Stomach (tissue), 19 donors: ENCODE measurements at places on chromosomes 6 and 20. TPM values are rescaled to one million over a fixed set of nuclear protein-coding genes. Genes with fewer than 3 reads are reported as not detected.

FGD2 gene
- total RNA-seq, result 7.1 TPM

PRSS35 gene
- total RNA-seq, result not detected

SLC35F1 gene
- under 0.01 TPM for total RNA-seq

SNAP25 gene
- 5.1 TPM for total RNA-seq

PNPLA1 gene
- total RNA-seq, result not detected

SNX3 gene
- total RNA-seq, result 46.1 TPM

FERMT1 gene
- 0.45 TPM for total RNA-seq

EPB41L1 gene
- total RNA-seq, result 189 TPM

PBOV1 gene
- not detected for total RNA-seq

LY6G6D gene
- total RNA-seq, result not detected

EGFL8 gene
- total RNA-seq, result 51.8 TPM

ERVFRD-1 gene
- total RNA-seq, result not detected

- no peaks in the 10 kb centered on the region for H3K27me3 ChIP-seq
- H3K4me3 ChIP-seq, result no peak overlapping the region
- DNase-seq, result no peak
- no peaks in the 10 kb centered on the region for H3K36me3 ChIP-seq
- H3K4me1 ChIP-seq, result no peaks in the 10 kb centered on the region
- no peak overlapping the region for H3K27ac ChIP-seq
Measured at GRCh38 chr20:11076434-11077105, 402.8 kb upstream of the JAG1 start.

- no peak overlapping the region for H3K4me3 ChIP-seq
- no peak for DNase-seq
- H3K4me1 ChIP-seq, result no peaks in the 10 kb centered on the region
- H3K36me3 ChIP-seq, result no peaks in the 10 kb centered on the region
- H3K27me3 ChIP-seq, result no peaks in the 10 kb centered on the region
Measured at GRCh38 chr20:47440857-47441773, 60.6 kb upstream of the NCOA3 start.

GRCh38 chr20:31473331-31474096 is 1.4 kb downstream of the DEFB124 start:
- H3K4me1 ChIP-seq, result peaks cover 10% of the 10 kb centered on the region
- H3K27me3 ChIP-seq, result peaks cover 20% of the 10 kb centered on the region
- H3K4me3 ChIP-seq, result no peak overlapping the region
- H3K36me3 ChIP-seq, result no peaks in the 10 kb centered on the region
- DNase-seq, result no peak

- peaks cover 61% of the 10 kb centered on the region for H3K36me3 ChIP-seq
- no peaks in the 10 kb centered on the region for H3K27me3 ChIP-seq
- H3K4me3 ChIP-seq, result no peak overlapping the region
Measured at GRCh38 chr20:49104365-49104648, 58.2 kb downstream of the CSE1L start.

GRCh38 chr6:91482498-91482897 is 895.6 kb upstream of the MAP3K7 start:
- H3K27me3 ChIP-seq, result no peaks in the 10 kb centered on the region
- no peak overlapping the region for H3K27ac ChIP-seq
- no peaks in the 10 kb centered on the region for H3K4me1 ChIP-seq
- H3K36me3 ChIP-seq, result no peaks in the 10 kb centered on the region

DNA sequence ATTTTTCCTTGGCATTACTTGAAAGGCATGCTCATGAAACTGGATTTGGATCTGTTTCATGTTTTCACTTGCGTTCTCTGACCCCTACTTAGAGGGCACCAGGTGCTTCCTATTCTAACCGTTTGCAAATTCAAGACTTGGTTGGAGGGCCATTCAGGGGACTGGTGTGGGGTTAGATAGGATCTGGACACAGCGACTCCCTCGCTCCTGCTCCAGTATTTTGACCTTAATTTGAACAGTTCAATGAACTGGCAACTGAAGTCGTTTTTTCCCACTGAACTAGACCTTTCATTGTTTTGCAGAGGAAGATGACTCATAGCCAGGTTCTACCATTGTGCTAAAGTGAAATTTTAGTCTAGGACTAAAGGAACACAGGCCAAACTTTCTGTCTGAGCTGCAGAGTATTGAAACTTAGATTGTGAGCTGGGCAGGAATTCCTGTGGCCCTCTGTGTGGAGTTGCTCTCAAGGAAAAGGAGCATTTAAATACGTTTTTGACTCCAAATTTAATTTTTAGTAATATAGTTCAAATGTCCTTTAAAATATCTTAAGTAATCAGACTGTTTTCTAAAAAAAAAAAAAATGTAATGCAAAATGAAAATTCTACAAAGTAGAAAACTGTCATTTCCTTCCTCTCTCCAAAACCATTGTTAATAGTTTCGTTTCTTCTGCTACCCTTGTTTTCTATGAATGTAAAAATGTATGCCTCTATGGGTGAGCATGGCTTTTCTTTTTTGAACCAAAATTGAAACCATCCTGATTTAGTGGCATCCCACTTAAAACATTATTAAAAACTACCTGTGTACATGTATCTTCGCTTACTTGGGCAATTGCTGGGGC is 64.8 kb downstream of the UTRN start:
- H3K4me1 ChIP-seq, result peaks cover 35% of the 10 kb centered on the region
- H3K36me3 ChIP-seq, result no peaks in the 10 kb centered on the region
- DNase-seq, result no peak
- no peaks in the 10 kb centered on the region for H3K27me3 ChIP-seq

- no peak for DNase-seq
- H3K36me3 ChIP-seq, result no peaks in the 10 kb centered on the region
- H3K4me3 ChIP-seq, result no peak overlapping the region
- H3K27me3 ChIP-seq, result no peaks in the 10 kb centered on the region
- peaks cover 5% of the 10 kb centered on the region for H3K4me1 ChIP-seq
- no peak overlapping the region for H3K27ac ChIP-seq
Measured at GRCh38 chr6:134495203-134495889, 177.4 kb upstream of the SGK1 start.

DNA sequence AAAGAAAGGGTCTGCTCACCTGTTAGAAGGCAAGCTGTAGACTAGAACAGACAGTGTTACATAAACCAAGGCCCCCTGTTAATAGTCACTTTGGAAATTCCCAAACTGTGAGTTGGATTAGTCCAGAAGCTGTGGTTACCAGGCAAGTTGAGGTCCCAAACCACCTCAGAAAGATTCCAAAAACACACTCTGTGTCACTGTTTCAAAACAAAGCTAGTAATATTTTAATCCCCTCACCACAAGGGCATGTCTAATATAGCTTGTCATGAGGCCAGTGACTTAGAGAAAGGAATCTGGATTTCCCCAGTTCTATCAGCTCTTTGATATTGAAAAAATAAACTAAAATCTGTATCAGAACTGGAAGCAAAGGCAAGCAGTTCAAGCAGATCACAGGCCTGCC is 244.6 kb downstream of the HAO1 start:
- no peak overlapping the region for H3K27ac ChIP-seq
- no peak overlapping the region for H3K4me3 ChIP-seq
- no peaks in the 10 kb centered on the region for H3K27me3 ChIP-seq
- no peak for DNase-seq
- H3K36me3 ChIP-seq, result no peaks in the 10 kb centered on the region

GRCh38 chr6:3751730-3752530 is 417 bp upstream of the PXDC1 start:
- H3K4me1 ChIP-seq, result peaks cover 49% of the 10 kb centered on the region
- peak overlapping the region; percentile 81 for H3K4me3 ChIP-seq
- DNase-seq, result peak; percentile 96
- H3K36me3 ChIP-seq, result no peaks in the 10 kb centered on the region
- H3K27me3 ChIP-seq, result peaks cover 22% of the 10 kb centered on the region

DNA sequence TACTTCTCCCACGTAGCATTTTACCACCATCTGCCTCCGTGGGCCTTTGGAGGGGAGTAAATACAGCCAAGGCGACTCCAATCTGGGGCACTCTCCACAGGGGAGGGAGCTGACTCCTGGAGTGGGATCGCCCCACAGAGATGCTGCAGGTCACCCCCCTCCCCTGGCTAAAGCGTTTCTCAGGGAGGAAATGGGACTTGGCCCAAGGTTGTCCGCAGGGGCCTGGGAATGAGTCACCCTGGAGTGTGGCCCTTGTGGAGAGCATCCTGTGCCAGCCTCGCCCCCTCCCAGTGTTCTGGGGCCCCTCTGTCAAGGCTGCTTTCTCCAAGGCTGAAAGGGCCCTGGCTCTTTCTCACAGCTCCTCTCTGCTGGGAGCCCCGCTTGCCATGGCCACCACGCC is 84.5 kb upstream of the QKI start:
- no peaks in the 10 kb centered on the region for H3K36me3 ChIP-seq
- peaks cover under 1% of the 10 kb centered on the region for H3K4me1 ChIP-seq
- no peak for DNase-seq
- H3K4me3 ChIP-seq, result no peak overlapping the region

GRCh38 chr20:40313730-40314129 is 375.3 kb downstream of the MAFB start:
- no peak overlapping the region for H3K4me3 ChIP-seq
- H3K27me3 ChIP-seq, result no peaks in the 10 kb centered on the region
- no peaks in the 10 kb centered on the region for H3K36me3 ChIP-seq
- H3K4me1 ChIP-seq, result no peaks in the 10 kb centered on the region
- no peak overlapping the region for H3K27ac ChIP-seq

- peak; percentile 1 for DNase-seq
- H3K36me3 ChIP-seq, result no peaks in the 10 kb centered on the region
- peaks cover 4% of the 10 kb centered on the region for H3K4me1 ChIP-seq
- H3K27me3 ChIP-seq, result no peaks in the 10 kb centered on the region
Measured at GRCh38 chr6:43740321-43740960, 29.6 kb upstream of the VEGFA start.

- DNase-seq, result no peak
- H3K36me3 ChIP-seq, result no peaks in the 10 kb centered on the region
- H3K4me3 ChIP-seq, result no peak overlapping the region
Measured at GRCh38 chr6:124234801-124235200, 431.1 kb downstream of the NKAIN2 start.

DNA sequence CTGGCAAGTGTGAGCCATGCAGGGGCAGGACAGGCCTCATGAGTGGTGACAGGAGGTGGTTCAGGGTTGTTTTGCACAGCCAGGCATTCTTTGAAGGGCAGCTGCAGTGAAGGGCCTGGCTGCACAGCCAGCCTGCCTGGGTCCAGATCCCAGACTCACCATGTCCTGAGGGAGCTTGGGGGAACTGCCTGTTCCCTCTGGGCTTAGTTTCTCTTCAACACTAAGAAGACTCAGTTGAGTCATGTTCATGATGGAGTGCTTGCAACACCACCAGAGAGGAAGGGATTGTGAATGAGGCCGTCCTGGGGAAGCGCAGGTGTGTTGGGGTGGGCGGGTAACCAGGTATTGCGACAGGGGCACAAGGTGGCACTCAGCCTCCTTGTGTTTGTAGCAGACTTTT is 102.4 kb downstream of the CDH26 start:
- no peak overlapping the region for H3K4me3 ChIP-seq
- no peak for DNase-seq
- peaks cover 4% of the 10 kb centered on the region for H3K4me1 ChIP-seq
- no peaks in the 10 kb centered on the region for H3K27me3 ChIP-seq
- no peak overlapping the region for H3K27ac ChIP-seq

DNA sequence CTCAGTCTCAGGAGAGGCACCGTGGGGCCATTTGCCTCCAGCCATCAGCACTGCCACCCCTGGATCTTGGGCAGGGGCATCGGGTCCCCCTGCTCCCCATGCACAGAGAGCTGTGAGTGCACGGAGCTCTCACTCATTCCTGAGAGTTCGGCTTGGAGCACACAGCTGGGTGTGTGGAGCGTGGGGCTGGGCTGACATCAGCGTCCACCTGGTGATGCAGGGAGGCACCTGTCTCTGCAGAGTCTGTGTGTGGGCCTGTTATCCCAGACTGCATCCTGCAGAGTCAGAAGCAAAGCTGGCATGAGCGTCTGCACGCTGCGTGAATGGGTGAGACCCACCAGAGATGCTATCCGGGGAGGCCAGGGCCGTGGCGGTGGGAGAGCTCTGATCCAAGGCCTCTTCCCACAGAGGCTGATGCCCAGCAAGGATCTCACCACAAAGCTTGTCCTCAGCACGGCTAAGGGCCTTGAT is 248.8 kb upstream of the AFDN start:
- no peak for DNase-seq
- H3K27me3 ChIP-seq, result no peaks in the 10 kb centered on the region
- no peaks in the 10 kb centered on the region for H3K36me3 ChIP-seq
- H3K4me1 ChIP-seq, result peaks cover 6% of the 10 kb centered on the region
- H3K4me3 ChIP-seq, result no peak overlapping the region
- H3K27ac ChIP-seq, result no peak overlapping the region

- peak within 1 kb of the TSS; percentile 78 for H3K4me3 ChIP-seq
- no peaks in the 10 kb centered on the region for H3K27me3 ChIP-seq
- H3K4me1 ChIP-seq, result peaks cover 22% of the 10 kb centered on the region
- peak within 1 kb of the TSS; percentile 97 for H3K27ac ChIP-seq
- no peaks in the 10 kb centered on the region for H3K36me3 ChIP-seq
Measured at GRCh38 chr6:169724494-169725124, at the start of gene PHF10. PHF10 (minus strand) TSS chr6:169724500; CDS start chr6:169723931, 569 bp downstream.

DNA sequence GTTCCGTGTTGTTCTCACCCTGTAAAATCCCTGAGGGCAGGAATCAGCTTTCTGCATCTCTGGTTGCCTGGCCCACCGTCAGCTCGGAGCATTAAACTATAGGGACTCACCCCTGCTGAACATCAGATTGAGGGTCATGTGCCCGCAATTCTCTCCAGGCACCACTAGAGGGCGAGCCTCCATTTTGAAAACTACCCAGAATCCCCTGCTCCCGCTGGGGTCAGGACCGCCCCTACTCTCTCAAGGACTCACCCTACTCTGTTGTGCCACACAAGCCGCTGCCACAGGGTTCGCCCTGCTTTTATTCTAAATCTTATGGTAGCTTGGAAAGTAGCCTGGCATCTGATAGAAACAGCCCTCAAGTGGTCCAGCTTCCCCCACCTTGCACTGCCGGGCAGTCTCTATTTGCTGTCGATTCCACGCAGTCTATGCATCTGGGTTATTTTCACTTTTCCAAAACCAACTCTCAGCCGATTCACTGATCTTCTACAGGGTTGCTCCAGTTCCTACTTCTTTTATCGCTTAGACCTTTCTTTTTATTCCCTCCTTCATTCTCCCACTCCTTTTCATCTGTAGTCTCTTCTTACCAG is 244.1 kb upstream of the QKI start:
- no peak overlapping the region for H3K4me3 ChIP-seq
- H3K4me1 ChIP-seq, result no peaks in the 10 kb centered on the region
- no peak overlapping the region for H3K27ac ChIP-seq
- no peak for DNase-seq

DNA sequence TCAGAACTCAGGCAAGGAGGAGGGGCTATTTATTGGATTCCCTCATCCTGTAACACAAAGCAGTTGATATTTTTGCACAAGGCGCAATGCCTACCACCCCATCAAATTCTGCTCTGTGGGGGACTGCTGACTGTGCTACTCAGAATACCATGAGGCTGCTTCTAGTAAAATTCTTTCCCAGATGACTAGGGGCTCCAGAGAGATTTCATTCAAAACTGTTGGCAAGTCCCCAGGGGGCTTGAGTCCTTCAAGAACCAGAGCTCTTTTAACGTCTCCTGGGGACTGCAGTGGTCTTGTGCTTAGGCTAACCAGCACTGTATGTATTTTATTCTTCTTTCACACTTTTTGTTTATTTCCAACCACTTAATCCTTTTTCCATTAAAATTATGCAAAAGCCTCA is 365.9 kb upstream of the AGPAT4 start:
- H3K27me3 ChIP-seq, result no peaks in the 10 kb centered on the region
- DNase-seq, result no peak
- H3K27ac ChIP-seq, result no peak overlapping the region
- H3K4me1 ChIP-seq, result no peaks in the 10 kb centered on the region
- no peaks in the 10 kb centered on the region for H3K36me3 ChIP-seq

- no peak for DNase-seq
- no peaks in the 10 kb centered on the region for H3K27me3 ChIP-seq
- H3K4me3 ChIP-seq, result no peak overlapping the region
- H3K36me3 ChIP-seq, result peaks cover 94% of the 10 kb centered on the region
- peaks cover 31% of the 10 kb centered on the region for H3K4me1 ChIP-seq
- peak overlapping the region; percentile 67 for H3K27ac ChIP-seq
Measured at GRCh38 chr6:36916126-36916525, 30.4 kb downstream of the C6orf89 start.

GRCh38 chr20:45359069-45359405 is 3.9 kb upstream of the SYS1 start:
- no peaks in the 10 kb centered on the region for H3K27me3 ChIP-seq
- no peaks in the 10 kb centered on the region for H3K36me3 ChIP-seq
- no peak overlapping the region for H3K4me3 ChIP-seq
- H3K27ac ChIP-seq, result peak overlapping the region; percentile 97
